ENCODE measurements at places on chromosomes 7 and 10. TPM values are rescaled to one million over a fixed set of nuclear protein-coding genes. Genes with fewer than 3 reads are reported as not detected.

MET gene
- total RNA-seq, result 124 TPM

HOXA11 gene
- total RNA-seq, result 24.2 TPM

HMX2 gene
- total RNA-seq, result not detected

UBTD1 gene
- 45.5 TPM for total RNA-seq

All from mesangial cell (primary cell).